Activated CD8-positive, alpha-beta memory T cell treated with anti-CD3 and anti-CD28 coated beads, Interleukin-2, amount 10 ng/mL, durations not matched to agents 7 days and 5 days (primary cell): ENCODE measurements at places on chromosomes 1 and 21. TPM values are rescaled to one million over a fixed set of nuclear protein-coding genes. Genes with fewer than 3 reads are reported as not detected.

- no peak for DNase-seq
These were observed 32.8 kb upstream of the PTPRC start for GRCh38 chr1:198606020-198606438.

DNA sequence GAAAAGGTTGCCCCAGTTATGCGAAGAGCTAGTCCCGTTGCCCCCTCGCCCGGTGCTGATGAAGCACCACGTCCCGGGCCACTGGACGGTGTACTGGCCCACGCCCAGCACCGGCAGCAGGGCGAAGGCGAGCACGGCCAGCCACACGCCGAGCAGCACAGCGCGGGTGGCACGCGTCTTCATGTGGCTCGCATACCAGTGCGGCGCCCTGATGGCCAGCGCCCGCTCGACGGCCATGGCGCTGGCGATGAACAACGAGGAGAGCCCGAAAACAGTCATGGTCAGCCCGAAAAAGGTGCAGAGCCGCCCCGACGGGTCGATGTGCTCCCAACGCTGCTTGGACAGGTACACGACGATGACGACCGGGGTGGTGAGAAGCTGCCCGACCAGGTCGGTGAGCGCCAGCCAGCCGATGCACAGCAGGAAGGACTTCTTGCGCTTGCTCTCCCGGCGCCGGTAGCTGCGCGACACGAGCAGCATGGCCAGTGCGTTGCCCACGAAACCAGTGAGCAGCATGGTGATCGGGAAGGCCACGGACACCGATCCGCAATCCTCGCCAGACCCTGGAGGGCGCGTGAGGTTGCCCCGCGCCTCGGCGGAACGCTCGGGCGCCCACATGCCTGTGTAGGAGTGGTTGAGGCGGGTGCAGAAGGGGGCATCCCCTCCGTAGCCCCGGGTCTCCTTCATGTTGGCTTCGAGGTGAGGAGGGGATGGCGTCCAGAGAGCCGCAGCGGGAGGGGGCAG is 553 bp downstream of the PTGER3 start:
- no peak for DNase-seq

DNA sequence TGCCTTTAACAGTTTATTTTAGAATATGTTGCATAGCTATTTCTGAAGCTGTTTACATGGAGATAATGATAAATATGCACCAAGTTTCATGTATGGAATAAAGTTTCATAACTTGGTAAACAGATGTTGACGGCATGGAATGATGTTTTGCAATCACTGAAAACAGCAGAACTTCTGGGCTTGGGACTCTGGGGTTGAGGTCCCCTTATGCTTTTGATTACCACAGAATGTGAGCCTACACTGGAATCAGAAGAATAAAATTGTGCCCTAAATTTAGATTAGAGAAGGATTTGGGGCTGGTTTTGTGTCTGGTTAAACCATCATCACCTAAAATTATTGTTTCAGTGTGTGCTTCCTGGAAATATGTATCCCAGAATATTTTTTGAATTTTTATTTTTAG is 11.1 kb downstream of the KRTAP24-1 start:
- DNase-seq = no peak

- no peak for DNase-seq
These were observed 63.4 kb upstream of the STUM start for GRCh38 chr1:226485192-226485591.

DNA sequence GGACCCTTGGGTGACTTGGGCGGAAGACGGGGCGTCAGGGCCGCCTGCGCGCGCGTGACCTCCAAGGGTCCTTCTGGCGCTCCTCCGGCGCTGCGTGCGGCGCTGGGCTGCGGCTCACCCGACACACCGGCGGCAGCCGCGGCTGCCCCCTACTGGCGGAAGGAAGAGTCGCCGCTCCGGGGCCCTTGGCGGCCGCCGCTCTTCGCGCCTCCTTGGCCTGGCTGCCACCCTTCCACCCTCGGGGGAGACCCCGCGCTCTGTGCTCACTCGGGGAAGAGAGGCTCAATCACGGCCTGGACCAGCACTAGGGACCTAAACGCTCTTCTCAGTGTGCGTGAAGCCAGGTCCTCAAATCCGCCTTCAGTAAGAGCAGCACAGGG is 89.7 kb downstream of the DMRTA2 start:
- peak; percentile 61 for DNase-seq

The HSD11B1 gene
- 0.91 TPM for total RNA-seq

- DNase-seq = no peak
These were observed 7.3 kb upstream of the CAMK2N1 start for GRCh38 chr1:20493309-20493708.

DNA sequence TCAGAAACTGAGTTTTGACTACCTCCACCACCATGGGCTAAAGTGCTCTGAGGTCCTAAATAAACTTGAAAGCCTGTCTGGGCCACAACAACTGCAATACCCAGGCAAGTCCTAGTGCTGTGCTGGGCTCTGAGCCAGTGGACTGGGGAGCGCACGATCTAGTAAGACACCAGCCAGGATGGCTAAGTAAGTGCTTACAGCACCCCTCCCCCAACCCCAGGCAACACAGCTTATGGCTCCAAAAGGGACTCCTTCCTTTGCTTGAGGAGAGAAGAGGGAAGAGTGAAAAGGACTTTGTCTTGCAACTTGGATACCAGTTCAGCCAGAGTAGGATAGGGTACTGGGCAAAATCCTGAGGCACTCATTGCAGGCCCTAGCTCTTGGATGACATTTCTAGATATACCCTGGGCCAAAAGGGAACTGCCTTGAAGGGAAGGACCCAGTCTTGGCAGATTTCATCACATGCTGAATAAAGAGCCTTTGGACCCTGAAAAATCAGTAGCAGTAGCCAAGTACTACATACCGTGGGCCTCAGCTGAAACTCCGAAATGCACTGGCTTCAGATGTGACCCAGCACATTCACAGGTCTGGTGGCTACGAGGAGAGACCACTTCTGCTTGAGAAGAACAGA is 1.6 kb downstream of the C1orf105 start:
- no peak for DNase-seq

DNA sequence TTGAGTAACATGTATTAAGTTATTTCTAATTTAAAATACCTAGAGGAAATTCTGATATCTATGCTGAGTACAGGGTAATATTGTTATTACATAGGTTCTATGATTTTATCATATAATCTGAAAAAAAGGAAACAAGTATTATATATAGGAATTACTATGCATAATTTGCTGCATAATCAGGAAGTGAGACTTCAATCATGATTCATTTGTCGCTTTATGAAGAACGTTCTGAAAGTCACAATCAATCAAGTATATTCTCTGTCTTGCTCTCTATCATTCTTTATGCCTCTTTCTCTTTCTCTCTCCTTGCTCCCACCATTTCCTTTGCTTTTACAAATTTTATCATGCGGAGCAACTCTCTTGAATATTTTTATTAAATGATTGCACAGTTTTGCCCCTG is 1130.3 kb downstream of the PLA2G4A start:
- DNase-seq = no peak

DNA sequence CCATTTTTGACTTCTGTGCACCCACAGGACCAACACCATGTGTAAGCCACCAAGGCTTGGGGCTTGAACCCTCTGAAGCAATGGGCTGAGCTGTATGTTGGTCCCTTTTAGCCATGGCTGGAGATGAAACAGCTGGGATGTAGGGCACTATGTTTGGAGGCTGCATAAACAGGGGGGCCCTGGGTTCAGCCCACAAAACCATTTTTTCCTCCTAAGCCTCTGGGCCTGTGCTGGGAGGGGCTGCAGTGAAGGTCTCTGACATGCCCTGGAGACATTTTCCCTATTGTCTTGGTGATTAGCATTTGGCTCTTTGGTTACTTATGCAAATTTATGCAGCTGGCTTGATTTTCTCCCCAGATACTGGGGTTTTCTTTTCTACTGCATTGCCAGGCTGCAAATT is 144.9 kb downstream of the ZNF326 start:
- DNase-seq = no peak

DNA sequence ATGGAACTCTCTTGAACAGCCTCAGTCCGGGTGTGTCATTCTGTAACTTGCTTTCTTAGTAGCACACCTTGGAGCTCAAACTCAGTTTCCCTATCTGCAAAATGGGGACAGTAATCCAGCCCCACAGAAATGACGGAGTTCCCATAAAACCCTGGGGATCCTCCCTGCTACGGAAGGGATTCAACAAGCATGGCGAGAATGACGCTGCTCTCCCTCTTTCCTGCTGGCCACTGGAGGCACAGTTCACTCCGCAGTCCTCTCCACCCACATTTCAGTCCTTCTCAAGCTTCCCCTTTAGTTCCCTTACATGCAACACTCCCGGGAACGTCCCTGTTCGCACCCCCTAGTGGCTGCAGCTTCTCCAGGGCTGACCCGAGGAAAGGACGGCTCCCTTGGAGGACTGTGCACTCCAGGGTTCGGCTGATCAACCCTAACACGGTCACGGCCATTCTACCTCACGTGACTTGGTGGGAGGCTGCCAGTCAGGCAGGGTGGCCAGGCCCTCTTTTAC is 20.6 kb downstream of the RUNX3 start:
- no peak for DNase-seq
